ENCODE measurements at places on chromosomes 6 and 20. TPM values are rescaled to one million over a fixed set of nuclear protein-coding genes. Genes with fewer than 3 reads are reported as not detected.

The SNAP25 gene
- total RNA-seq, result 8.6 TPM

The DDR1 gene
- 32.4 TPM for total RNA-seq

The GPLD1 gene
- total RNA-seq, result 0.43 TPM

The SCUBE3 gene
- 10.0 TPM for total RNA-seq

The SMPDL3A gene
- total RNA-seq, result 21.3 TPM

The IRAK1BP1 gene
- total RNA-seq, result 4.2 TPM

The SLC32A1 gene
- total RNA-seq, result not detected

The SLC22A2 gene
- under 0.01 TPM for total RNA-seq

The CYP24A1 gene
- total RNA-seq, result not detected

The SLCO4A1 gene
- total RNA-seq, result 3.0 TPM

The TSPO2 gene
- total RNA-seq, result not detected

The TDRD6 gene
- under 0.01 TPM for total RNA-seq

The CLPSL2 gene
- not detected for total RNA-seq

The CGAS gene
- total RNA-seq, result 8.7 TPM

The PSORS1C1 gene
- 3.0 TPM for total RNA-seq

The RTEL1 gene
- total RNA-seq, result 14.2 TPM

The GSTA2 gene
- not detected for total RNA-seq

The PPP1R14C gene
- not detected for total RNA-seq

The PRL gene
- total RNA-seq, result not detected

The PABPC1L gene
- total RNA-seq, result 10.8 TPM

The DEF6 gene
- 1.3 TPM for total RNA-seq

The OPN5 gene
- total RNA-seq, result not detected

The FAM184A gene
- total RNA-seq, result under 0.01 TPM

The ZBP1 gene
- not detected for total RNA-seq

The FAXC gene
- 0.32 TPM for total RNA-seq

The XKR7 gene
- total RNA-seq, result not detected

The VSX1 gene
- not detected for total RNA-seq

The LY6G5C gene
- 0.64 TPM for total RNA-seq

The SLC16A10 gene
- total RNA-seq, result not detected

The NCOA7 gene
- total RNA-seq, result 21.6 TPM

The PEX6 gene
- 41.0 TPM for total RNA-seq

The LTB gene
- not detected for total RNA-seq

The HLA-DRB5 gene
- not detected for total RNA-seq

The TNXB gene
- total RNA-seq, result 4.8 TPM

The IRF4 gene
- total RNA-seq, result not detected

The TREML1 gene
- not detected for total RNA-seq

The MOG gene
- total RNA-seq, result not detected

The C6orf118 gene
- total RNA-seq, result not detected

The FOXQ1 gene
- total RNA-seq, result 0.43 TPM

The ERVFRD-1 gene
- not detected for total RNA-seq

The TMEM63B gene
- 32.4 TPM for total RNA-seq

The PBOV1 gene
- total RNA-seq, result not detected

The MAP3K5 gene
- total RNA-seq, result 30.6 TPM

The LY86 gene
- total RNA-seq, result not detected

The MOCS1 gene
- 10.8 TPM for total RNA-seq

The PREX1 gene
- 23.8 TPM for total RNA-seq
